ENCODE measurements at places on chromosomes 16 and 17.

- DNase-seq: no peak
Observed at GRCh38 chr17:55246583-55246982, 18.2 kb upstream of the HLF start.

- no peak for DNase-seq
Observed at GRCh38 chr17:58615768-58616659, 75.8 kb downstream of the TEX14 start.

GRCh38 chr17:41415833-41416335 is 8.5 kb downstream of the KRT37 start:
- no peak for DNase-seq

DNA sequence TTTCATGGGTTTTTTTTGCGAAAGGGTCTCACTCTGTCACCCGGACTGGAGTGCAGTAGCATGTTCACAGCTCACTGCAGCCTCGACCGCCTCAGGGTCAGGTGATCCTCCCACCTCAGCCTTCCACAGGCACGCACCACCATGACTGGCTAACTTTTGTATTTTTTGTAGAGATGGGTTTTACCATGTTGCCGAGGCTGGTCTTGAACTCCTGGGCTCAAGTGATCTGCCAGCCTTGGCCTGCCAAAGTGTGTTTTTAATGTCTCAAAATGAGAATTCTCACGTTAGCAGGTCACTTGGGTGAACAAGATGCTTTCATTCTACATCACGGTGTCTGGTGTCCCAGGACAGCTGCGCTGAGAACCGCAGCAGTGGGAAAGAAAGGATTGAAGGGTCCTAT is 3.2 kb downstream of the FBXO31 start:
- DNase-seq: no peak

DNA sequence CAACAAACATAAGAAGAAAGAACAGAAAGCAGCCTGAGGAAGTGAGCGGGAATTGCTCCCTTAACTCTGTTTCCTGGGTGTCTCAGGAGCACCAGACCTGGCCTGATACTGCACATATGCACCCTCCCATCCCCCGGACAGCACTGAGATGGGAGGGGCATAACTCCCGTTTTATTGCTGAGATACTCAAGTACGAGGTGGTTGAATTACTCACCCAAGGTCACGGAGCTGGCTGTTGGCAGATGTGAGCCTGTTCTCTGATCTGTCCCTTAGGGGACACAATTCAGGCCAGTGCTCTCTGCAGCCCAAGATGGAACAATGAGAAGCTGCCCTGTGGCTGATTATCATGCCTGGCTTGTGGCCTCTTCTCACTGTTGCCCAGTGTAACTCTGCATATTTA is 9.1 kb upstream of the MED9 start:
- no peak for DNase-seq

Data from T47D (cell line).